ENCODE measurements at places on chromosomes 13 and 19.

DNA sequence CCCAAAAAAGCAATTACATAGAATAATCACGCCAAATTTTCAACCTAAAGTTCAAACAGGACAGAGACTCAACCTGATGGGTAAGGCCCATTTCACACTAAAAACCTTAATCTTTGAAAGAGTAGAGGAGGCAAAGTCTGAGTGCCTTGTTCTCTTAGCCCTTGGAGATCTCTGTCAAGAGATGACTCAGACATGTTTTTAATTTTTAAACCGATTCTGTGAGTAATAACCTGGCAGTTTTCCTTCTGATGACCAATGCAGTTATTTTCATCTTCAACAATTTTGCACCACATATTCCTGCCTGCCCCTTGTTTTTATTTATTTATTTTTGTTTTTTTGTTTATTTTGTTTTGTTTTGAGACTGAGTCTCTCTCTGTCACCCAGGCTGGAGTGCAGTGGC lies 11.5 kb upstream of the TNFSF9 start:
- H3K27ac ChIP-seq: no peak overlapping the region
- DNase-seq: no peak
- peaks cover 34% of the 10 kb centered on the region for H3K4me1 ChIP-seq
- H3K36me3 ChIP-seq: no peaks in the 10 kb centered on the region
- H3K4me3 ChIP-seq: no peak overlapping the region

- H3K36me3 ChIP-seq: no peaks in the 10 kb centered on the region
- H3K27ac ChIP-seq: no peak overlapping the region
- H3K27me3 ChIP-seq: no peaks in the 10 kb centered on the region
Measured at GRCh38 chr13:19239114-19239860, 57.7 kb upstream of the TUBA3C start.

DNA sequence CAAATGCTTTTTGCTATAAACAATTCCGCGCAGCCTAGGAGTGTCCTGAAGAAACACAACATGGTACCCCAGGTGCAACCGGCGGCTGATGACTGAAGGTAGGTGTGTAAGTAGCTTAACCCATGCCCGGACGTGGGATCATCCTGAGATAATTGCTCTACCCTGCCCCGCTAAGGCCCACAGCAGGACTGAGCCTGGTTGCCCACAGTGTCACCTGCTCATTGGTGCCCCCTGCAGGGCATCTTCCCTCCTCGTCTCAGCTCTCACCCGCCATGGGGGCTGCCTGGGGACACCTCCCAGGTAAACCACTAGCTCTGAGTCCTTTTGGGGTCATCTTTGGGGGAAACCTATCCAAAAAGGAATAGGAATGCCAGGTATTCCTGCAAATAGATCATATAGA lies 22.3 kb downstream of the TMEM161A start:
- H3K4me1 ChIP-seq: no peaks in the 10 kb centered on the region
- peaks cover 22% of the 10 kb centered on the region for H3K36me3 ChIP-seq
- peak; percentile 42 for DNase-seq
- no peak overlapping the region for H3K27ac ChIP-seq
- H3K4me3 ChIP-seq: no peak overlapping the region
- no peaks in the 10 kb centered on the region for H3K27me3 ChIP-seq

- H3K36me3 ChIP-seq: no peaks in the 10 kb centered on the region
Measured at GRCh38 chr13:105251293-105251692, 1284.2 kb downstream of the EFNB2 start.

DNA sequence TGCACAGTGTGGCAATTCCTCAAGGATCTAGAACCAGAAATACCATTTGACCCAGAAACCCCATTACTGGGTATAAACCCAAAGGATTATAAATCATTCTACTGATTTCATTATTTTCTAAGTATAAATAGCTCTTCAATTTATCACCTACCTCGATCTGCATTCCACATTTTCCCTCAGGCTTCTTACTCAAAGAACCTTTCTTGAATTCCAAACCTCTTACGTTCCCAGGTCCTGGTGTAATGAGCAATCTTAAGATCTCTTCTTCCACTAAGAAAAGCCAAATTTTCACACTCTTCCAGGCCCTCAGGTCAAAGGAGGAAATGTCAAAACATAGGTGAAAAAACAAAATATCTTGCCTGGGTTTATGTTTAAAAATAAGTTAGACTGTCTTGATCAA lies 237.3 kb upstream of the GPC6 start:
- no peaks in the 10 kb centered on the region for H3K27me3 ChIP-seq
- no peaks in the 10 kb centered on the region for H3K4me1 ChIP-seq
- no peaks in the 10 kb centered on the region for H3K36me3 ChIP-seq

DNA sequence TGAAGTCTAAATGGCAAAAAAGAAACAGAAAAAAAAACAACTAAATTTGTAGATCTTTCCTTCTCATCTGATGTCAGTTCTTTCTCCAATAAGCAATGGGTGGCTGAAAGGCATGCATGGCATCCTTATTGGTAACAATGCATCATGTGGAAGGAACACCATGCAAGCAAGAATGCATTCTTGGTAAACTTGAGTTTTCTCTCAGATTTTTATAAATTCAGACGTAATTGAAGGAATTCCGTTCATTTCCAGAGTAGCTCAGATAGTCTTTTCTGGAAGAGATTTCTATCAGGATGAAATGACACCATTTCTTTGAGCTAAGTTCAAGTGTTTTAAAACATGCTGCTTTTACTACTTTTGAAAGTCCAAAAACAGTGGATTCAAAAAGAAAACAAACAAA lies 373.0 kb downstream of the COG6 start:
- H3K27ac ChIP-seq: no peak overlapping the region
- DNase-seq: no peak
- no peaks in the 10 kb centered on the region for H3K4me1 ChIP-seq
- H3K4me3 ChIP-seq: no peak overlapping the region

DNA sequence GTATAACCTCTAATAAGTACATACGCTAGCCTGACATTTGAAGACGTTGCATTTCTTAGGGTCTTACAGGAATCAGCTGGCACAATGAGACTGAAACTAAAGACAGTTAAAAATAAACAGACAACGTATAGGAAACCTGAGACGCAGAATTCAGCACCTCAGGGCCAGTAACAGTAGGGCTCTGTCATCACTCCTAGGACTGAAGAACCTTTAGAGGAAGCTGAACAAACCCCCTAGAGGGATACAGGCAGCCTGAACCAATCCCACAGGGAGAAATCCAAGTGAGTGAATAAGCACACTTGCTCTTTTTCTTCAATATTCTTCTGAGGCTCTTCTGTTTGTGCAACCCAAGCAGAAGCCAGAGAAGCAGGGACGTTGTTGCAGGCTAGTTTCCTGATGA lies 53.9 kb upstream of the KLHL1 start:
- no peak overlapping the region for H3K4me3 ChIP-seq
- H3K27ac ChIP-seq: no peak overlapping the region
- H3K4me1 ChIP-seq: no peaks in the 10 kb centered on the region
- H3K36me3 ChIP-seq: no peaks in the 10 kb centered on the region
- no peaks in the 10 kb centered on the region for H3K27me3 ChIP-seq

- H3K27me3 ChIP-seq: no peaks in the 10 kb centered on the region
- no peaks in the 10 kb centered on the region for H3K36me3 ChIP-seq
- H3K4me3 ChIP-seq: no peak overlapping the region
Measured at GRCh38 chr19:58166708-58167280, 16.1 kb upstream of the ZNF274 start.

GRCh38 chr19:14006766-14007562 lies 844 bp upstream of the RFX1 start:
- H3K4me1 ChIP-seq: peaks cover 34% of the 10 kb centered on the region
- H3K4me3 ChIP-seq: peak overlapping the region; percentile 74

GRCh38 chr13:75173457-75174356 lies 308.3 kb downstream of the TBC1D4 start:
- peak; percentile 8 for DNase-seq
- H3K4me1 ChIP-seq: no peaks in the 10 kb centered on the region
- no peak overlapping the region for H3K27ac ChIP-seq
- H3K27me3 ChIP-seq: no peaks in the 10 kb centered on the region

GRCh38 chr19:53808710-53809125 lies 15.4 kb downstream of the NLRP12 start:
- no peaks in the 10 kb centered on the region for H3K36me3 ChIP-seq
- no peaks in the 10 kb centered on the region for H3K4me1 ChIP-seq
- no peak for DNase-seq
- no peak overlapping the region for H3K27ac ChIP-seq
- no peaks in the 10 kb centered on the region for H3K27me3 ChIP-seq

DNA sequence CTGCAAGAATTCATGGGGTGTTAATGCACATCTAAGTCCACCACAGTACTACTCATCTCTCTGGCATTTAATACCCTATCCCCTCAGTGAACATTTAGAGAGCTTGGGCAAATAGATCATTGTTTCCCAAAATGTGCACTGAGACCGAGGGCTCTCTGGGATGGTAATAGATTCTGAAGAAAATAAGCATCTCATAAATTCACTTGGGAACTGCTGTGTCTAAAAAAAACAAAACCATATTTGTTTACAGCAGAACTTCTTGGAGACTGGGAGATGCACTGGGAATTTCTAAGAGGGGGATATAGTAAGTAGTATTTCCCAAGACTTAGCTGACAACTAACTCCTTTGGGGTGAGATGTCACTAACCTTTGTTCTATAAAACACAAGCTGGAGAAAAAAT lies 58.4 kb downstream of the ENOX1 start:
- no peak for DNase-seq
- no peaks in the 10 kb centered on the region for H3K36me3 ChIP-seq
- no peak overlapping the region for H3K27ac ChIP-seq
- peaks cover 3% of the 10 kb centered on the region for H3K27me3 ChIP-seq
- H3K4me3 ChIP-seq: no peak overlapping the region

- no peak overlapping the region for H3K4me3 ChIP-seq
- H3K27ac ChIP-seq: no peak overlapping the region
- no peaks in the 10 kb centered on the region for H3K4me1 ChIP-seq
- no peaks in the 10 kb centered on the region for H3K27me3 ChIP-seq
- DNase-seq: no peak
Measured at GRCh38 chr13:80173224-80173623, 167.7 kb downstream of the SPRY2 start.

DNA sequence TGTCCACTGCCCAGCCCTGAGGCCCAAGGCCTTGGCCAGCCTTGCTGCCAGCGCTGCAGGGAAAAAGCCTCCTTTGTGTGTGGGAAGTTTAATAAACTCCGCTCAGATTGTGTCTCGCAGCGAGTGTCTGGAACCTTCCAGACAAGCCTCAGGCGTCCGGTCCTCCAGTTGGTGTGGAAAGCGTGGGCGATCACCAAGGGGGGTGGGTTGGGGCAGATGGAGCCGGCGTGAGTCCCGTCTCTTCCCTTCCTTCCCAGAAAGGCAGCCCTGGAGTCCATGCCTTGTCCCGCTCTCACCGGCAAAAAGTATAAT lies 4.6 kb downstream of the STK11 start:
- peaks cover 38% of the 10 kb centered on the region for H3K4me1 ChIP-seq
- H3K27ac ChIP-seq: no peak overlapping the region
- no peaks in the 10 kb centered on the region for H3K27me3 ChIP-seq
- peaks cover 66% of the 10 kb centered on the region for H3K36me3 ChIP-seq
- no peak overlapping the region for H3K4me3 ChIP-seq
- DNase-seq: no peak

- peak overlapping the region; percentile 61 for H3K27ac ChIP-seq
- DNase-seq: peak; percentile 30
- peaks cover 28% of the 10 kb centered on the region for H3K4me1 ChIP-seq
Measured at GRCh38 chr19:34365463-34366401, 736 bp downstream of the GPI start.

- peaks cover 23% of the 10 kb centered on the region for H3K4me1 ChIP-seq
- H3K4me3 ChIP-seq: no peak overlapping the region
- no peaks in the 10 kb centered on the region for H3K27me3 ChIP-seq
- no peak overlapping the region for H3K27ac ChIP-seq
- no peak for DNase-seq
- H3K36me3 ChIP-seq: no peaks in the 10 kb centered on the region
Measured at GRCh38 chr19:4868286-4868834, 893 bp upstream of the PLIN3 start.

- no peak overlapping the region for H3K4me3 ChIP-seq
- no peaks in the 10 kb centered on the region for H3K4me1 ChIP-seq
- DNase-seq: no peak
- H3K27ac ChIP-seq: no peak overlapping the region
- H3K36me3 ChIP-seq: no peaks in the 10 kb centered on the region
- H3K27me3 ChIP-seq: no peaks in the 10 kb centered on the region
Measured at GRCh38 chr19:39596911-39597310, 5.4 kb upstream of the LGALS13 start.

DNA sequence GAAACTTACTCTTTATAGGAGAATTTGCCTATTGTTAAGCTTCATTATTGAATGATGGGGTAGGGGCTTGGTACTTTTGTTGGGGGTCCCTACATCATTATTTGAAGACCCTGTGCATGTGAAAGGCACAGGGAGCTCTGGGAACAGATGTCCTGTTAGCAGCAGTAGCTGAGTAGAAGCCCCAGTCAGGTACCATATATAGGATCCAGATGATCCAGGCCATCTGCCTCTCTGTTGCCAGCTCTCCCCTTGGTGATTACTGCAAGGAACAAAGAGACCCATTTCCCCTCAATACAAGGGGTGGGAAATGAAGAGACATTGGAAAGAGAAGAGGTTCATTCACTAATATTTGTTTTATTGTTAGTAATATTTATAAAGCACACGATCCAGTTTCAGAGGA lies 4.4 kb upstream of the MTMR6 start:
- peaks cover 33% of the 10 kb centered on the region for H3K4me1 ChIP-seq
- H3K27me3 ChIP-seq: no peaks in the 10 kb centered on the region
- H3K27ac ChIP-seq: peak overlapping the region; percentile 84

GRCh38 chr13:53045189-53045588 lies 16.6 kb downstream of the OLFM4 start:
- peaks cover 3% of the 10 kb centered on the region for H3K27me3 ChIP-seq
- no peak overlapping the region for H3K4me3 ChIP-seq
- no peaks in the 10 kb centered on the region for H3K4me1 ChIP-seq

- no peaks in the 10 kb centered on the region for H3K4me1 ChIP-seq
- no peak overlapping the region for H3K4me3 ChIP-seq
- no peaks in the 10 kb centered on the region for H3K36me3 ChIP-seq
- no peaks in the 10 kb centered on the region for H3K27me3 ChIP-seq
Measured at GRCh38 chr19:13637664-13638063, 126.7 kb upstream of the MRI1 start.

DNA sequence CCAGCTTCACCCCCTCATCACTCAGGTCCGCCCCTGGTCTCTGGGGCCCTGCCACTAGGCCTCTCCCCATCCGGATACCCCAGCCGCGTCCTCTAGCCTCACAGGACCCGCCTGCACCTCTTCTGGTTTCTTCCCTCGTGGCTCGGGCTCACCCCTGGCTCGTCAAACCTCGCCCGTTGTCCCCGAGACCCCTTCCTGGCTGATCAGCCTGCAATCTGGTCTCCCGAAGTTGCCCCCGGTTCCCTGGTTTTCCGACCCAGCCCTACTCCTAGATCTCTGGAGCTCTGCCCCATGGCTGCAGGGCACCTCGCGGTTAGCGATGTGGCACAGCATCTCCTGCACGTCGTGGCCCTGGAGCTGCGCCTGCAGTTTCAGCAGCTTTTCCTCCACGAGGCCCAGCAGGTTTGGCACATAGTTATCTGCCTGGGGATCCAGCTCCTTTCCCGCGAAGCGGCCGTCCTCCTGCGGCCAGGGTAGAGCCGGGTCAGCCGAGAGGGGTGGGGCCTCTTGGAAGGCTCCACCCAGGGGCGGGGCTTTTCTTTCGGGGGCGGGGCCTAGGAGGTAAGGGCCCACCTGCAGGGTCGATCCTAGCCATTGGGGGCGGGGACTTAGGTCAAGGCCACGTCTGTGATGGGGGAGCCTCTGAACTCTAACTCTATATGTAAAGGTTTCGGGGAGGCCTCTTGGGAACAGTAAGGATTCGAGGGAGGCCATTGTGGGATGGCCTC lies 2.4 kb upstream of the RGL3 start:
- H3K4me3 ChIP-seq: no peak overlapping the region
- H3K27ac ChIP-seq: no peak overlapping the region
- no peak for DNase-seq
- no peaks in the 10 kb centered on the region for H3K4me1 ChIP-seq
- H3K27me3 ChIP-seq: no peaks in the 10 kb centered on the region
- H3K36me3 ChIP-seq: no peaks in the 10 kb centered on the region
